ENCODE measurements at places on chromosomes 12 and 14.

GRCh38 chr14:58730792-58731464, 93.2 kb downstream of the DACT1 start:
- no peak for DNase-seq

- DNase-seq: no peak
These were observed 4.5 kb downstream of the DDX47 start for GRCh38 chr12:12817616-12818015.

- DNase-seq: no peak
These were observed 12.9 kb upstream of the RNASE12 start for GRCh38 chr14:20603813-20604690.

DNA sequence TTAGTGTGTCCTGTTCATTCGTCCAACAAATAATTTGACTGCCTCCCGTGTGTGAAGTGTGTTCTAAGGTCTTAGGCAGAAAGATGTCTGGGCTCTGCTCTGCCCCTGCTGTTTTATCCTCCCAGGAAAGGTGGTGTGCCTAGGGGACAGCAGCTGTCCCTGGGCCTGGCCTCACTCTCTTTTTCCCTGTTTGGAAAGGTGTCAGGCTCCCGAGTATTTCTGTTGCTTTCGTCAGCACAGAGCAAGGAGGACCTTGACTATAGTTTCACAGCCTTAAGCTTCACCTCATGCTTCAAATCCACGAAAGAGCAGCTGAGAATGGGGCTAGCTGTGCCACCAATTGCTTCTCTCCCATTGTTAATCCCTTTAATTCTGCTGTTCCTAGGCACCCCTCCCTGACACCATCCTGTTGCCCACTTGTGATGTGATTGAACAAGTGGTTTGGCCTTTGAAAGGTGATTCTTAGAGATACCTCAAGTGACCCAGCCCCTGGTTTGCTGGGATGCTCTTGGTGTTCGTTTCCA, 54.2 kb downstream of the TGFB3 start:
- no peak for DNase-seq

- DNase-seq: no peak
These were observed 31.2 kb downstream of the TMCC3 start for GRCh38 chr12:94618995-94619695.

DNA sequence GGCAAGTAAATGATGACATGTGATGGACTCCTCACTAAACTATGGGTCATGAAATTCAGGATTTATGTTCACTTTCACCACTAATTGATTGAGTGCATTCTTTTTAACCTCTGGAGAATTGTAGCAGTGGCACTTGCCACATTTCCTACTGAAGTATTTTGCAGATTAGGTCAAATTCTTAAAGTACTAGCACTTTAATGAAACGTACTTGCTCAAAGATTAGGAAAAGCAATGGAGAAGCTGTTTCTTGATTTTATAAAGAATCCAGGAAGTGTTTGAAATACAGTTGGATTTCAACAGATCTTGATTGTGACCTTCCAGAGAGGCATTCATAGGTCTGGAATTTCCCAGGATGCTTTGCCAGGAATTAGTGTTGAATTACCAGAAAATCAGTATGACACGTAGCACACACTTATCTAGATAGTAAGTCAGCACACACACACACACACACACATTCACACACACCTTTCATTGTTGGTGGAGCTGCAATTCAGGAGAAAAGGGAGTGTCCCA, 162.6 kb downstream of the MYRFL start:
- no peak for DNase-seq

DNA sequence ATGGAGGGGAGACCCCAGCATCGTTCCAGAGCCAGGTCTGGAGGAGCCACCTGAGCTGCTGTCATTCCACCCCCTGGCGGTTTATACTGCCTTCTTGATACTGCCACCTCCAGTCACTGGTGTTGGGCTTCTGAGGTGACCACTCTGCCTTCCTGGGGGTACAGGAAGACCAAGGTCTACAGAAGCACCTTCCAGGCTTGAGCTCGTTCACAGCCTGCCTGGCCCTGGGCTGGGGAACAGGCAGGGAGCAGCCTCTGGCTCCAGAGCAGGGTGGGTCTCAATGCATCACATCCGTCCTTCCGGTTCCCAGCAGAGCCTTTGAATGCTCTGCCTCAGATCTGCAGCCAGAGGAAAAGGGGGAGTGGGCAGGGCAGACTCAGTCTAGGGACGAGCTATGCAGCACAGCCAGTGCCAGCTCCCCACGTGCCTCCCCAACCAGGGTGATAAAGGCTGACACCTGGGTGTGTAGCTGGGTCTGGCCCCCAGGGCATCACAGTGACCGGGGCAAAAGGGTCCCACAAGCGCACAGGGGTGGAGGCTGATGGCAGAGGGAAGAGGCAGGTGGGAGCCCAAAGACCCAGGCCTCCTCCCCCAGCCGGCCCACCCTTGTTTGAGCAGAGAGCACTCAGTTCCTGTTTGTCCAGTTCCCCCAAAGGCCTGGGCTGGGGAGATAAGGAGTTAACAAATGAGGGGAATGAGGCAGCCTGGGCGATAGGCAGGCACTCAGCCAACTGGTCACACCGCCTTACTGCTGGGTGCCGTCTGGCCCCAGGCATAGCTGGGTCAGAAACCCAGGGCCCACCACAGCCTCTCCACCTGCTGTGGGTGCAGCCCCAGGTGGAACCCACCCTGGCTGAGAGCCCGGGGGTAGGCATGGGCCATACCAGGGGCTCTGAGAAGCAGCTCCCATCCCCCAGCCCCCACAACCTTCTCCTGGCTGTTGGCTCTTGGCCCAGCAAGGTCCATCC, 17.1 kb downstream of the DEGS2 start:
- no peak for DNase-seq

- DNase-seq: no peak
These were observed 1.3 kb downstream of the PRPH start for GRCh38 chr12:49296034-49296835.

DNA sequence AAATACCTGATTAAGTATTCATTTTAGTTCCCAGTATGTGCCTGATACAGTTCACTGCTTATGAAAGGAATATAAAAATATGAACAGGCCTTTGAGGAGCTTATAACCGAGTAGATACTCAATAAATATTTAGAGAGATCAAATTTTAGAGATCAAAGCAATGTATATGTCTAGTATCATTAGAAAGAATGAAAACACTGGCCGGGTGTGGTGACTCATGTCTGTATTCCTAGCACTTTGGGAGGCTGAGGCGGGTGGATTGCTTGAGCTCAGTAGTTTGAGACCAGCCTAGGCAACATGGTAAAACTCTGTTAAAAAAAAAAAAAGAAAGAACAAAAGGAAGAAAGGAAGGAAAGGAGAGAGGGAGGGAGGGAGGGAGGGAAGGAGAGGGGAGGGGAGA, 113.2 kb upstream of the EEA1 start:
- no peak for DNase-seq

DNA sequence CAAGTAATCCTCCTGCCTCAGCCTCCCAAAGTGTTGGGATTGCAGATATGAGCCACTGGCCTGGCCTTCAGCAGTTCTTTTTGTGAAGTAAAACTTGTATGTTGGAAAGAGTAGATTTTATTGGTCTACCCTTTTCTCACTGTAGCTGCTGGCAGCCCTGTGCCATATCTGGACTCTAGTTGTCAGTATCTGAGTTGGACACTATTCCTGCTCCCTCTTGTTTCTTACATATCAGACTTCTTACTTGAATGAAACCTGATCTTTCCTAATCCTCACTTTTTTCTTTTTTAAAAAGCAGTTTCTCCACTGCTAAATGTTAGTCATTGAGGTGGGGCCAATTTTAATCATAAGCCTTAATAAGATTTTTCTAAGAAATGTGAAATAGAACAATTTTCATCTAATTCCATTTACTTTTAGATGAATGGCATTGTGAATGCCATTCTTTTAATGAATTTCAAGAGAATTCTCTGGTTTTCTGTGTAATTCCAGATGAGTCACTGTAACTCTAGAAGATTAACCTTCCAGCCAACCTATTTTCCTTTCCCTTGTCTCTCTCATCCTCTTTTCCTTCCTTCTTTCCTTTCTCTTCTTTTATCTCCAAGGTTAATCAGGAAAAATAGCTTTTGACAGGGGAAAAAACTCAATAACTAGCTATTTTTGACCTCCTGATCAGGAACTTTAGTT, 88.7 kb downstream of the APAF1 start:
- DNase-seq: no peak

GRCh38 chr14:60656686-60657455, 7.6 kb upstream of the SIX1 start:
- DNase-seq: no peak

GRCh38 chr14:106080922-106081321, 554.5 kb downstream of the TMEM121 start:
- no peak for DNase-seq

GRCh38 chr12:6407236-6407954, 23.4 kb downstream of the LTBR start:
- DNase-seq: no peak

- DNase-seq: no peak
These were observed 37.0 kb downstream of the CCDC91 start for GRCh38 chr12:28227251-28227650.

DNA sequence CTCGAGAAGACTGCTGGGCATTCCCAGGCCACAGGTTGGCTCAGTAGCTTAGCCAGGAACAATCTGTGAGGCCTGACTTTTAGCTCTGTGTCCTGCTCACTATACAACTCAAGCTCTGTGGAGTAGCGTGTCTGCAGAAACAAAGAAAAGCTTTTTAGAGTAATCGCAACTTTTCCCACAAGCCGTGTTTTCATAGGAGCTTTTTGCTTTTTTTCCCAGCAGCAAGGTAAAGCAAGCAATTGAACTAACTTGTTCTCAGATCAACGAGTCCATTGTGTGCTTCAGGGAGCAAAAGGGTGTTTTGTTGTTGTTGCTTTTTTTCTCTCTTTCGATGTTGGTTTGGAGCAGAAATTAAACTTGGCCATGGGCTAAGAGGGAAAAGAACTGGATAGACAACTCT, 97.3 kb upstream of the BCL2L14 start:
- DNase-seq: no peak

- no peak for DNase-seq
These were observed 64.9 kb upstream of the SYT1 start for GRCh38 chr12:78799649-78800048.

GRCh38 chr12:34297790-34298164, 275.5 kb downstream of the ALG10 start:
- no peak for DNase-seq

DNA sequence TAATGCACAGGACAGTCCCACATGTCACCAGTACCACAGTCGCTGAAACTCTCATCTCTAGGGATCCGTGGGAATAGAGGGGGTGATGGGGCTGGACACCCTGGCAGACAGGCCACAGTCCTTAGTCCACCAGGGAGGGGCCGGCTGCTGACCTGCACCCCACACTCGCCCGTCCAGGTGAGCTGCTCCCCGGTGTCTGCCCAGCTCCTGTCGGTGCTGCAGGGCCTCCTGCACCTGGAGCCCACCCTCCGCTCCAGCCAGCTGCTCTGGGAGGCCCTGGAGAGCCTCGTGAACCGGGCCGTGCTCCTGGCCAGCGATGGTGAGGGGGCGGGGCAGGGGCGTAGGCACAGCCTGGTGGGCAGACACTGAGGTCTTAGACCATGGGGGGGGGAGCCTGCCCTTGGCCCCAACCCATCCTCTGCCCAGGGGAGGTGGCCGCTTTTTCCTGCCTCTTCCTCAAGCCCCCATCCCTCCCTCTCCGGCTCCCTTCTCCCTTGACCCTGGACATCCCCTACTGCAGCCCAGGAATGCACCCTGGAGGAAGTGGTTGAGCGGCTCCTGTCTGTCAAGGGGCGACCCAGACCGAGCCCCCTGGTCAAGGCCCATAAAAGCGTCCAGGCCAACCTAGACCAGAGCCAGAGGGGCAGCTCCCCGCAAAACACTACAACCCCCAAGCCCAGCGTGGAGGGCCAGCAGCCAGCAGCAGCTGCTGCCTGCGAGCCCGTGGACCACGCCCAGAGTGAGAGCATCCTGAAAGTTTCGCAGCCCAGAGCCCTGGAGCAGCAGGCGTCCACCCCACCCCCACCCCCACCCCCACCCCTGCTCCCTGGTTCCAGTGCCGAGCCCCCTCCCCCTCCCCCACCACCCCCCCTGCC, 17.1 kb upstream of the ADSS1 start:
- DNase-seq: no peak

DNA sequence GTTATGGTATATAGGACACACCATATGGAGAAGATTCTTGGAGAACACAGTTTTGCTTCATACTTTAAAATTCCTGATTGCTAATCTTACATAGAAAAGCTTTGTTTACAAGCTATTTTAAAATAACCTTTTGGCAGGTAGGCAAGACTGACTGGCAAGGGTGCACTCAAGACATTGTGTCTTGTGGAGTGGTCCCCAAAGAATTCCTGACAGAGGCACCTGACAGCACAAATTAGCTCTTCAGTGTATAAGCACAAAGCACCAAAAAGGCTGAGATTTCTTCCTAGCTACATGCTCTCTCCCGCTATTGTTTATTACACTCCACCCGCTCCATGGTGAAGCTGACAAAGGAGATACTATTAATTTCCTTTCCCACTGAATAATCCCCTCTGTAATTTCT, 139.4 kb downstream of the MON2 start:
- no peak for DNase-seq

GRCh38 chr12:89765959-89766824, 57.6 kb upstream of the ATP2B1 start:
- DNase-seq: no peak

- DNase-seq: no peak
These were observed 80.3 kb upstream of the SRRM4 start for GRCh38 chr12:118900993-118901392.

GRCh38 chr12:105352940-105353635, 22.6 kb downstream of the C12orf75 start:
- DNase-seq: no peak

- DNase-seq: no peak
These were observed 21.0 kb downstream of the SLC25A29 start for GRCh38 chr14:100285021-100285912.

- no peak for DNase-seq
These were observed 242.4 kb downstream of the TMEM117 start for GRCh38 chr12:44078273-44078672.

- no peak for DNase-seq
These were observed 871 bp upstream of the TGM1 start for GRCh38 chr14:24263848-24264247.

- DNase-seq: no peak
These were observed 14.5 kb upstream of the PHC1 start for GRCh38 chr12:8899830-8900229.

DNA sequence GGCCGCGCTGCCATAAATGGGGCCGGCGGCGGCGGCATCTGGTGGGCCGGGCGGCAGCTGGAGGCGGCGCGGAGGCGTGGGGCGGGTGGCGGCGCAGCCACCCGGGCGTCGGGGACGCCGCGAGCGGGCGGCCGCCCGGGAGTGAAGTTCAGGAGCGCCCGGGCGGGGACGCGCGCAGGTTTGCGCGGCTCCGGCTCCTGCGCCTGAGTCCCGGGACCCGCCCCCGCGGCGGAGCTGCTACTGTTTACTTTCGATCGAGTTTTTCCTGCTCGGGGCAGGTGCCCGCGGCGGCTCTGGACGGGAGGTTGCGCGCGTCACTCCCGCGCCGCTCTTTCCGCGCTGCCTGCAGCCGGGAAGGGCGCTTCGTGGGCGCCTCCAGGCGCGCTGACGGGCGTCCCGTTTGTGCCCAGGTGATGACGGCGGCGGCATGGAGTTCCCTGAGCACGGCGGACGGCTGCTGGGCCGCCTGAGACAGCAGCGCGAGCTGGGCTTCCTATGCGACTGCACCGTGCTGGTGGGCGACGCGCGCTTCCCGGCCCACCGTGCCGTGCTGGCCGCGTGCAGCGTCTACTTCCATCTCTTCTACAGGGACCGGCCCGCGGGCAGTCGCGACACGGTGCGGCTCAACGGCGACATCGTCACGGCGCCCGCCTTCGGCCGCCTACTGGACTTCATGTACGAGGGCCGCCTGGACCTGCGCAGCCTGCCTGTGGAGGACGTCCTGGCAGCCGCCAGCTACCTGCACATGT, at the start of gene ZBTB42:
Gene ZBTB42, plus strand, starts transcription at position 331 of the 749 bp plus-strand sequence. Its CDS starts 97 bp downstream, at position 428.
- DNase-seq: no peak

All from brain pericyte (primary cell).